Muscle of leg (tissue), 16 donors: ENCODE measurements at places on chromosomes 3 and 15. TPM values are rescaled to one million over a fixed set of nuclear protein-coding genes. Genes with fewer than 3 reads are reported as not detected.

- DNase-seq: peak; percentile 42
Measured at GRCh38 chr3:172559020-172559419, 35.8 kb upstream of the TNFSF10 start.

PLA2G4B gene
- 3.4 TPM for polyA plus RNA-seq

IL17RC gene
- 21.2 TPM for polyA plus RNA-seq

CHDH gene
- polyA plus RNA-seq: 1.3 TPM

MESP2 gene
- 0.37 TPM for polyA plus RNA-seq
